ENCODE measurements at places on chromosomes 7 and 10. TPM values are rescaled to one million over a fixed set of nuclear protein-coding genes. Genes with fewer than 3 reads are reported as not detected.

HOXA3 gene
- not detected for total RNA-seq

DYDC2 gene
- total RNA-seq = not detected

PRSS1 gene
- not detected for total RNA-seq

GRM3 gene
- total RNA-seq = not detected

AGAP4 gene
- 24.8 TPM for total RNA-seq

LIPK gene
- total RNA-seq = not detected

GNAT3 gene
- not detected for total RNA-seq

FAM25G gene
- not detected for total RNA-seq

FXYD4 gene
- total RNA-seq = not detected

CLDN4 gene
- total RNA-seq = 0.05 TPM

PRPS1L1 gene
- not detected for total RNA-seq

RBM28 gene
- 10.5 TPM for total RNA-seq

PHKG1 gene
- total RNA-seq = 11.5 TPM

OPALIN gene
- total RNA-seq = not detected

NPSR1 gene
- not detected for total RNA-seq

PLXNA4 gene
- 0.75 TPM for total RNA-seq

ADAM8 gene
- total RNA-seq = 95.6 TPM

POM121 gene
- 67.9 TPM for total RNA-seq

OR13A1 gene
- not detected for total RNA-seq

SPAG6 gene
- not detected for total RNA-seq

FAM25A gene
- total RNA-seq = not detected

ABLIM1 gene
- 224 TPM for total RNA-seq

TSPAN12 gene
- not detected for total RNA-seq

PRSS37 gene
- total RNA-seq = not detected

BCL7B gene
- 102 TPM for total RNA-seq

UCMA gene
- not detected for total RNA-seq

MKRN1 gene
- total RNA-seq = 115 TPM

SOSTDC1 gene
- total RNA-seq = not detected

OR2A12 gene
- total RNA-seq = not detected

NXPH1 gene
- not detected for total RNA-seq

All from CD4-positive, alpha-beta T cell (primary cell).